ENCODE measurements at places on chromosomes 6 and 20.

- no peak for DNase-seq
Observed at GRCh38 chr6:44270526-44271405, 516 bp downstream of the TMEM151B start.

- DNase-seq = no peak
Observed at GRCh38 chr20:32589256-32589655, 4.1 kb upstream of the NOL4L start.

DNA sequence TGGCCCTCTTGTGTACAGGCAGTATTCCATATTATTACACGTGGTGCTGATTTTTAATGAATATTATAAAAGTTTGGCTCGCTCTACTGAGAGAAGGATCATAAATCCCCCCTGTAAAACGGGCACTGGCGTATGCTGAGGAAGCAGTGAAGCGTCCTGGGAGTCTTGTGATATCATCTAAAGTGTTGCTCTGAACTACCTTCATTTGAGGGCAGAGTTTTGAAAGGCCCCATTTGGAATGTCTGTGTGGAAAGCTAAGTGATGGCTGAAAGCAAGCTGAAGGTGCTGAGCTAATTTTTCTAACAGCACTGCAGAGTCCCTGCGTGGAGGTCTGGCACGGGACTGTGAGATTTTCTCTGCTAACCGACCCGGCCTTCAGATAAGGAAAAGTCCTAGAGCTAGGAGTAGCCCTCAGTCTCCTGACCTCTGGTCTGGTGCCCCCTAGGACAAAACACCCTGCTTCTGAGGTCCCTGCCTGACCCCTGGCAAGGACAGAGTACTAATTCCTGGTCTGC lies 1.3 kb upstream of the BACH2 start:
- no peak for DNase-seq

DNA sequence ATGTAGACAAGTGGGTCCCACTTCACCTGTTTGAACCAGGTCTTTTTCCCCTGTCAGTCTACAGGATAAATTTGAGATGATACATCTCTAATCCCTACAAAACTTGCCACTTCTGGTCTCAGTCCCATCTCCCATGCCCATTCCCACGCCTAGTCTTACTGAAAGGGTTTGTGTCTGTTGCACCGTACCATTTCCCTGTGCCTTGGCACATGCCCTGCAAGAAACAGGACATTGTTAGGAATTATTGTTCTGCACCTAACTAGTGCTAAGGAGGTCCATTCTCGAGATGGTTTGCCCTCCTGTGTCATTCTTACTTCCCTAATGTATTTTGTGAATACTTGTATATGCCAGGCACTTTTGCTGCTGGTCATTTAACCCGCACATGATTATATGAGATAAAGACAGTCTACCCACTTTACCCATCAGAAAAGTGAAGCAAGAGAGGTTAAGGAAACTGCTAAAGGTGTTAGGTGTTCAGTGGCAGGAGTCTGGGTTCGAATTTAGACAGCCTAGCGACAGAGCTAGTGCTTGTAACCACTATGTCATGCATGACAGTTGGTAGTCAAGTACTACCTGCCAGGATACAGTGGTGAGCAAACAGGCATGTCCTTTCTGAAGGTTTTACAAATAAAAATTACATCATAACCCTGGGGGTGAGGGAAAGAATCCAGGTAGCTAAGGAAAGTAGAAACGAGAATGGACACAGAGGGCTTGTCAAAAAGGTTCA lies 12.7 kb downstream of the FAM217A start:
- DNase-seq = no peak

DNA sequence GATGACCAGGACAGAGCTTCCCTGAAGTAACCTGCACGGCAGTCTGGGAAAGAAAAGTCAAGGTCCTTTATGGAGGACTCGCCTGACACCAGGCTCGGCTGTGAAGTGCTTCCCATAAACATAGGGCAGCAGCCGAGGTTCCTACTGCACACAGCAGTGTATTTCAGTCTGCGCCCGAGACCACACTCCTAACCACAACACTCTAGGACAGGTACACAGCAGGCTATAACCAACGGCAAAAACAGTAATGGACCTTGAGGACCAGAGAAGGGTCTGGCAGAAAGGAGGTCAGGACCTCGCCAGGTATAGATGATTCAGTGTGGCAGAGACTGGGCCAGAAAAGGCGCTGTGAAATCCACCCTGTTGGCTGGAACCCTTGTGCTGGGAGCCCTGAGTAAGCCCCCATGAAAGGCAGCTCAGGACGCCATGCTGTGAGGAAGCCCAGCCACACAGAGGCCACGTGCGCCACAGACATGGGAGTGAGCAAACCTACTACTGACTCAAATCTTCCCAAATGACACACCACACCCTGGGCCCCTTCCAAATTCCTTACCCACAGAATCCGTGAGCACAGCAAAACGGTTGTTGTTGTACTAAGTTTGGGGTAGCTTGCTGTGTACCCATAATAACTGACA lies 129.6 kb upstream of the CST7 start:
- DNase-seq = no peak

DNA sequence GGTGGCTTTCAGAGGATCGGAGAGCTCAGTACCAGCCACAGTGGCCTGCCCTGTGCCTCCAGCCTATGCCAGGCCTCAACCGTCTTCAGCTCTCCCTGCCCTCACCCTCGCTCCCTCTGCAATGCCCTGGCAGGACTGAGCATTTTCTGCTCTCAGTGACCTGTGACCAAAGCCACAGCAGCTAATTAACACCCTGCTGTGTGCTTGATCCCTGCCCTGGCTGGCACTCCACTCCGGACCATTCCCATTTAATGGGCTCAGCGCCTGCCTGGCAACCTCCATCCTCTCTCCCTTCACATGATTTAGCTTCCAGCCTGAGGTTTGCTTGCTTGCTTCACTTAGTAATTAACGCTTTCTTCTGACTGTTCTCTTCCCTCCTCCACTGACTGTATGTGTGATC lies 287.5 kb downstream of the LRFN2 start:
- no peak for DNase-seq

DNA sequence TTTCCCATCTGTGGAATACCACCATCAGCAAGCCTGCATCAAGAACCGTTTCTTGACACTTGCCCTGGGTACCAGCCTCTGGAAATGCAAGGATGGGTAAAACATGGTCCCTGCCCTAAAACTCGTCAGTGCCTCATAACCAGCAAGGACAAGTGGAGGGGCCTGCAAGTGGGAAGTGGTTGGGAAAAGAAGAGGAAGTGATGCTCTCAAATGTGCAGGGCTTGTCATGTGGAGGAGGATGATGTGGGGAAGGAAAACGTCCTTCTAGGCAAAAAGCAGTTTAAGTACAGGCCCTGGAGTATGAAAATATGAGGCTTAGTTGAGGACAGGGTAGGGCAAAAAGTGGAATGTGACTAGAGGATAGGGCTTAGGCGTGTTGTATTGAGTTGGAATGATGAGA lies 19.0 kb downstream of the RREB1 start:
- no peak for DNase-seq

- no peak for DNase-seq
Observed at GRCh38 chr6:127932708-127933107, 31.9 kb upstream of the THEMIS start.

DNA sequence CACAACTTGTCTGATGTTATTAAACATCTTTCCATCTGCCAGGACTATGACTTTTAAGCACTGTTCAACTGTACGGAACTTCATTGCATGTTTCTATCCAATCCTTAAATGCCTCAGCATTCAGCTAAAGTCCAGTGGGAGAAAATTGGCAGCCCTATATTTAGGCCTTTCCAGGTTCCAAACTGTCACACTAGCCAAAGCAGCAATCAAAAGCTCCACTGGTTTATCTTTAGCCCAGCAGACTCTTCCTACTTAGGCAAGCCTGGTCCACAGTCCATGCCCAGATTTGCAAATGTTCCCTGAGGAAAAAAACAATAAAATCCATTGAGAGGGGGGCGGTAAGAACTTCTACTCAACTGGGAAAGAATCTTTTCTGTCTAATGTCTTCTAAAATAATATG lies 349.1 kb upstream of the GJE1 start:
- no peak for DNase-seq

DNA sequence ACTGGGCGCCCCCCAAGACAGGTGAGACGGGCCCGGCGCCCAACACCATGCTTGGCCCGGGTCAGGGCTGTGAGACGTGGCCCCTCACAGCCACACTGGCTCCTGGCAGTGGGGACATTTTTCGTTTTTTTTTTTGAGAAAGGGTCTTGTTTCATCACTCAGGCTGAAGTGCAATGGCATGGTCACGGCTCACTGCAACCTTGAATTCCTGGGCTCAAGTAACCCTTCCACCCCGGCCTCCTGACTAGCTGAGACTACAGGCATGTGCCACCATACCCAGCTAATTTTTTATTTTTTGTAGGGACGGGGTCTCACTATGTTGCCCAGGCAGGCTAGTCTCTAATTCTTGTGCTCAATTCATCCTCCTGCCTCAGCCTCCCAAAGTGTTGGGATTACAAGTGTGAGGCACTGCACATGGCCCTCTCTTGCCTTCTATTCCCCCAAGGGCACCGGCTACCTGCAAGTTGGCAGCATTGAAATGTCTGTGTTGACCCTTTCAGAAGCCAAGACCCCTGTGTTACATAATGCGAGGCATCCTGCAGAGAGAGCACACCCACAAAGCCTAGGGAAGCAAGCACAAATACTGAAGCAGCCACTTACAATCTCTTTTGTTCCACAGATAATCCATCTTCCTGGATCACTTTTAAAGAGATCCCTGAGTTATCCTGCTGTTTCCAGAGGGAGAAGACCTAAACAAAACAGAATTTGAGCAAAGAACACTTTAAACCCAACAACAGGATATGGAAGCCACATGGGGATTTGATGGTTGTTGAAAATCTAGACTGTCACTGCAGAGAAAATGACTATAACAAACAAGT lies 57.5 kb upstream of the SLC4A11 start:
- DNase-seq = no peak

GRCh38 chr6:143828572-143828971 lies 14.6 kb upstream of the LTV1 start:
- DNase-seq = no peak

GRCh38 chr20:10352934-10353824 lies 80.8 kb downstream of the MKKS start:
- DNase-seq = no peak

- no peak for DNase-seq
Observed at GRCh38 chr6:75579951-75580350, 21.7 kb upstream of the SENP6 start.

GRCh38 chr20:11331096-11331495 lies 586.6 kb upstream of the BTBD3 start:
- no peak for DNase-seq

GRCh38 chr6:10084111-10084986 lies 330.5 kb downstream of the TFAP2A start:
- no peak for DNase-seq

- DNase-seq = no peak
Observed at GRCh38 chr6:41064841-41065240, 7.3 kb downstream of the OARD1 start.

DNA sequence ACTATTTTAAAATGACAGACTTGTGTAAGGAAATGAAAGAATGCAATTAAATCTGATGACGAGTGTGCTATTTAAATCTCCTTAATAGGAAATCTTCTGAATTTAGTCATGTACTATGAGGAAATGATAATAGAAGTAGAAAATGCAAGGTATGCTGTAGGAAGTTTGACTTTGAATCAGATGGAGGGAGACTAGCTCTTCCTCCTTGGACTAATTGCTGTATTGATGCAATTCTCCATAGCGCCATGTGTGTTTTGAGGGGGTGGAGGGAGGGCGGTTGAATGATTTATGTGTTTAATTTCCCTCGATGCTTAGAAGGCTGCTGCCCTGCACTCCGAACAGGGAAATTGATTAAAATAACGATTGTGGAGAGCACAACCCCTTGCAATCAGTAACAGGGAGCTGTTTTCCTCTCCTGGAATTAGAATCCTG lies 214.4 kb upstream of the PRND start:
- no peak for DNase-seq

- DNase-seq = no peak
Observed at GRCh38 chr6:159933077-159933476, 35.8 kb upstream of the IGF2R start.
